NCI-H748 treated with DMSO at 0.1 percent for 48 hours (cell line): ENCODE measurements at places on chromosomes 12 and 14.

DNA sequence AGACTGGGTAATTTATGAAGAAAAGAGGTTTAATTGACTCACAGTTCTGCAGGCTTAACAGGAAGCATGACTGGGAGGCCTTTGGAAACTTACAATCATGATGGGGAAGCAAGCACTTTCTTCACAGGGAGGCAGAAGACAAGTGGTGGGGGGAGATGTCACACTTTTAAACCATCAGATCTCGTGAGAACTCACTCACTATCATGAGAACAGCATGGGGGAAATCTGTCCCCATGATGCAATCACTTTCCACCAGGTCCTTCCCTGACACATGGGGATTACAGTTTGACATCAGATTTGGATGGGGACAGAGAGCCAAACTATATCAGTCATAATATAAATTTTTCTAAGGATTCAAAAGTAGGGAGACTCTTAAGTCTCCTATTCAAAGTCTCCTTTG is 46.0 kb downstream of the SPIC start:
- no peak for DNase-seq

GRCh38 chr14:59271734-59272133 is 83.3 kb downstream of the DAAM1 start:
- no peak for DNase-seq

GRCh38 chr12:110776410-110776809 is 33.7 kb upstream of the PPP1CC start:
- no peak for DNase-seq

- DNase-seq, result peak; percentile 75
Observed at GRCh38 chr14:41285186-41285748, 321.4 kb upstream of the LRFN5 start.
